ENCODE measurements at places on chromosomes 2 and 18.

GRCh38 chr2:27095745-27096651 is 9.4 kb downstream of the KHK start:
- peak overlapping the region; percentile 28 for H3K4me3 ChIP-seq
- no peaks in the 10 kb centered on the region for H3K27me3 ChIP-seq
- DNase-seq: peak; percentile 80
- no peak overlapping the region for H3K27ac ChIP-seq
- no peaks in the 10 kb centered on the region for H3K36me3 ChIP-seq
- H3K4me1 ChIP-seq: no peaks in the 10 kb centered on the region

- no peaks in the 10 kb centered on the region for H3K36me3 ChIP-seq
- no peaks in the 10 kb centered on the region for H3K27me3 ChIP-seq
- no peak for DNase-seq
- H3K4me3 ChIP-seq: no peak within 1 kb of the TSS
Observed at GRCh38 chr2:68734688-68735525, at the start of gene ARHGAP25. TSS of gene ARHGAP25 (plus strand) at chr2:68734811. CDS start at chr2:68735200, 389 bp downstream.

DNA sequence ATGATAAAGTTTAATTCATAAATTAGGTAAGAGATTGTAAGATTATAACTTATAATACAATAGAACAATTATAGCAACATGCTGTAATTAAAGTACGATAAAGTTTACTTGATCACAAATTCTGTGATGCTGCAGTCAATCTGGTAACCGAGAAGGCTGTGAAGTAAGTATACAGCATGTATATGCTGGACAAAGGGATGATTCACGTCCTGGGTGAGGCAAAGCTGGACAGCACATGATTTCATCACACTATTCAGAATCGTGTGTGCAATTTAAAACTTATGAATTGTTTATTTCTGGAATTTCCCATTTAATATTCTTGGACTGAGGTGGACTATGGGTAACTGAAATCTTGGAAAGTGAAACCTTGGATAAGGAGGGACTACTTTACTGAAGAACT is 522.2 kb upstream of the CNTNAP5 start:
- no peak overlapping the region for H3K4me3 ChIP-seq
- H3K27me3 ChIP-seq: no peaks in the 10 kb centered on the region
- DNase-seq: no peak
- no peaks in the 10 kb centered on the region for H3K4me1 ChIP-seq
- H3K27ac ChIP-seq: no peak overlapping the region

- H3K4me1 ChIP-seq: peaks cover 23% of the 10 kb centered on the region
- H3K4me3 ChIP-seq: peak overlapping the region; percentile 67
- no peaks in the 10 kb centered on the region for H3K27me3 ChIP-seq
- H3K36me3 ChIP-seq: no peaks in the 10 kb centered on the region
- peak; percentile 86 for DNase-seq
Observed at GRCh38 chr2:239401881-239402233, 1.0 kb upstream of the HDAC4 start.

DNA sequence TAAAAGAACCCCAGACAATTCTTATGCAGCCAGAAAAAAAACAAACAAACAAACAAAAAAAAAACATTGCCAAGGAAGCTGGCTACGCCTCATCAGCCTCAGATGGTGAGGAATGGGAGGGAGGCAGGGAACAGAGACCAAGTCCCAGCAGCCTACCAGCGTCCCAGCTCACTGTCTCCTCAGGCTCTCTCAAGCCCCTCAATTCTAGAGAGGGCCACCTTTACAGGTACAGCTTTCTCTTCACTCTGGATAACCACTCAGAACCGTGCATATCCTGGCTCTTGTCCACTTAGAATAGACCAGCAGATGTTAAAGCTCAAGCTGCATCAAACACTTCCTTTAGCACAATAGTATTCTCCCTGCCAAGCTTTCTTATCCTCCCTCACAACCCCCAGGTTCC is 263.1 kb upstream of the CHAC2 start:
- no peaks in the 10 kb centered on the region for H3K27me3 ChIP-seq
- no peak overlapping the region for H3K27ac ChIP-seq
- no peak for DNase-seq
- H3K4me1 ChIP-seq: no peaks in the 10 kb centered on the region
- no peaks in the 10 kb centered on the region for H3K36me3 ChIP-seq

GRCh38 chr2:196739031-196739430 is 60.5 kb downstream of the GTF3C3 start:
- H3K4me1 ChIP-seq: peaks cover 13% of the 10 kb centered on the region
- H3K27me3 ChIP-seq: no peaks in the 10 kb centered on the region
- DNase-seq: no peak
- H3K36me3 ChIP-seq: no peaks in the 10 kb centered on the region
- no peak overlapping the region for H3K27ac ChIP-seq

- H3K36me3 ChIP-seq: peaks cover 32% of the 10 kb centered on the region
- no peak for DNase-seq
- peak overlapping the region; percentile 18 for H3K27ac ChIP-seq
- H3K4me1 ChIP-seq: no peaks in the 10 kb centered on the region
- H3K27me3 ChIP-seq: no peaks in the 10 kb centered on the region
Observed at GRCh38 chr18:27976806-27977408, 200.0 kb downstream of the CDH2 start.

DNA sequence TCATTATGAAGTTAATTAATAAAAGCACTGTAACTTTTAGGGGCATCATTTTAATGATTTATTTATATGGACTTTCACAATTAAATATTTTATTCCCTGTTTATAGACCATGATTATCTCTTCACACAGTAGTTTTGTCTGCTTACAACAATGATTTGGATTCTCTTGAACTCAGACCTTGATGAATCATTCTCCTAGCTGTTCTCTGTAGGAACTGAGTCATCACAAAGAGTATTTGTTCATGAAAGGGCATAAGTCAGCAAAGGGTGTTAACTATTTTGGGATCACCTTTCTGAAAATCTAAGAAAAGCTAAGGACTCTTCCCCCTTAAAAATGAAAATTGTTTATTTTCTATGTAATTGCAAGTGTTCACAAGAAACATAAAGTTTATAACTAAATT is 461.1 kb upstream of the UBE2E3 start:
- H3K4me1 ChIP-seq: no peaks in the 10 kb centered on the region
- no peak for DNase-seq
- H3K27me3 ChIP-seq: no peaks in the 10 kb centered on the region
- no peaks in the 10 kb centered on the region for H3K36me3 ChIP-seq
- H3K4me3 ChIP-seq: no peak overlapping the region

DNA sequence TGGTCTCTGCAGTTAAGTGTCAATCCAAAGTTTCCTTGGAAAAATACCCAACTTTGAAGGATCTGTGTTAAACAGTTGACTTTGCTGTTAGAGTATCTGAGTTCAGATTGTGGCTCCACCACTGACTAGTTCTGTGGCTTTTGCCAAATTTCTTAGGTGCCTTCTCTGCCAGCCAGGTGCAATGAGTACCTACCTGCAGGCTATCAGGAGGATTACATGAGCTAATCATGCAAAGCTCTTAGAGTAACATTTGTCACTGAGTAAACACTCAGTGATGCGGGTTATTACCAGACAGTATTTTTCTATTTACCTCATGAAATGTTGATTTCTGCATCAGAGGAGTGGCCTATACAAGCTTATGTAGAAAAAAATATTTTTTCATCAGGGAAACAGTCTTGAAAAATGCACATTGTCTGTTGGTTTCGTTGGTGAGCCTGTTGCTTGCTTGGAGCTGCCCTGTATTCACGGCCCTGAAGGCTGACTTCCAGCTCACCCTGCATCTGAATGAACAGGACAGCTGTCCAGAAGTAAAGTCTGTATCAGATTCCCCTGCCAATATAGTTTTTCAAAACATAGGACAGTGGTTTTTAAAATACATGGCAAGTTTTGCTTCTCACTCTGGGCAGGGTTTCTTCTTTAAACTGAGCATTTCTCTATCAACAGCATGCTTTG is 235.1 kb downstream of the CDCA7 start:
- no peaks in the 10 kb centered on the region for H3K27me3 ChIP-seq
- H3K36me3 ChIP-seq: no peaks in the 10 kb centered on the region
- no peak for DNase-seq
- no peak overlapping the region for H3K27ac ChIP-seq

- H3K36me3 ChIP-seq: no peaks in the 10 kb centered on the region
- peak overlapping the region; percentile 97 for H3K4me3 ChIP-seq
- H3K27ac ChIP-seq: peak overlapping the region; percentile 73
- no peaks in the 10 kb centered on the region for H3K27me3 ChIP-seq
- peaks cover 28% of the 10 kb centered on the region for H3K4me1 ChIP-seq
- DNase-seq: peak; percentile 75
Observed at GRCh38 chr2:177264209-177264692, 276 bp downstream of the NFE2L2 start.

- H3K27ac ChIP-seq: no peak overlapping the region
- H3K4me1 ChIP-seq: peaks cover 10% of the 10 kb centered on the region
- no peaks in the 10 kb centered on the region for H3K27me3 ChIP-seq
- H3K36me3 ChIP-seq: no peaks in the 10 kb centered on the region
- DNase-seq: no peak
Observed at GRCh38 chr2:58951722-58952121, 710.6 kb upstream of the FANCL start.

DNA sequence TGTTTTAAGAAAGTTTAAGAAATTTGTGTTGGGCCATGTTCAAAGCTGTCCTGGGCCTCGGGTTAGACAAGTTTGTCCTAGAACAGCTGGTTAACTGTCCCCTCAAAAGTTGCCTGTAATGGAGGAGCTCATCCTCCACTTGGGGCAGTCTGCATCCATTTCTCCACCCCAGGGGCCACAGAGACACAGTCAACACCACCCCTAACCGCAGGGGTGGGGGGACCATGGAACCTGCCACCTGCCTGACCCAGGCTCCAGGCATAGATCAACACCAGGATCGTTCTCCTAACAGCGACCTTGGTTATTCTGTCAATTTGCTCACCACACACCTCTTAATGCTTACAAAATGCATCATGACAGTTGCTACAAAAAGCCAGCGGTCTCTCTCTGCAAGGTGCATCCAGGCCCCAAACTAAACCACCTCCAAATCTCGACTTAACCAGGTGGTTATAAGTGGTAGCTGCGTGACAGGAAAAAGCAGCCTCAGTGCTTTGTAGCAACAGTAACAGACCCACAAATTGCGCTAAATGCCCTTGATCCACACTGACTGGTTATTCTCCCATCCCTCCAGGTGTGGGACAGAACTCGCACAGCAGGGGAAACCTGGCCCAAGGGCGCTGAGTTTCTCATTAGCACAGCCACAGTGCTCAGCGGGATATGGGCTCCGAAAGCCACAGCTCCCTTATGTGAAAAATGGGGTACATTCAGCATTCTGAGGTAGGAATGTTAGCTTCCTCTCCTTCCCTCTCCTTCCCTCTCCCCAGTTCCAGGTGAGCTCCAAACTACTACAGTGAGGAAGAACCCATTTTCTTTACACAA is 48.0 kb downstream of the HDLBP start:
- H3K36me3 ChIP-seq: no peaks in the 10 kb centered on the region
- DNase-seq: no peak

DNA sequence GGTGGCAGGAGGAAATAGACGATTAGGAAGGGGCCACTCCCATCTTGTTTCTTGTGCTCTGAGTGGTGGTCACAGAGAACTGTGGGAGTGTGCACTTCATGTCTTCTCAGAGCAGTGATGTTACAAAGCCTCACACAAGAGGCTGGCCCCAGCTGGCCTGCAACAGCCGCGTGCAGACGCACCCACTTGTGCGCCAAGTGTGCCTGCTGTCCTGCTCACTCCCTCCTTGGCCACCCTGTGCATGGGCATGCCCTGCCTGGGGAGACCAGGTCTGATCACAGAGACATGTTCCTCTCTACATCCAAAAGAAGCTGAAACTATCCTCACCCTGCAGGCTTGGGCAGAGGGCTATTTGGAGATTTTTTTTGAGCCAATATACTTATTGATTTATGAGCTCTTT is 108.4 kb downstream of the MRO start:
- no peak overlapping the region for H3K4me3 ChIP-seq
- H3K27me3 ChIP-seq: no peaks in the 10 kb centered on the region
- H3K4me1 ChIP-seq: peaks cover 23% of the 10 kb centered on the region
- H3K36me3 ChIP-seq: no peaks in the 10 kb centered on the region

DNA sequence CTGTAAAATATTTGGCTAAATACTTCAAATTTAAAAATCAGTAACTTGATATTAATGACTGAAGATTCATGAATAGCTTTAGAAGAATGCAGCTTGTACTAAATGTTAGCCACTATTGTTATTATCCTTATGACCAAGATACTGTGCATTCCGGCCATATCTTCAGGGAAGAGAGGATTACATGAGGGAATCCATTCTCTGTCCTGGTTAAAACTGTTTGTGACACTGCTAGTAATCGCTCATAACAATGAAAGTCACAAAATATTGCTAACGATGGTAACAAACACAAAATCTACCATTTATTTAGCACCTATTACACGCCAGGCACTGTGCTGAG is 217.7 kb downstream of the PRKCE start:
- H3K27ac ChIP-seq: no peak overlapping the region
- no peaks in the 10 kb centered on the region for H3K27me3 ChIP-seq
- H3K4me3 ChIP-seq: no peak overlapping the region
- DNase-seq: no peak
- no peaks in the 10 kb centered on the region for H3K4me1 ChIP-seq

- no peaks in the 10 kb centered on the region for H3K27me3 ChIP-seq
- H3K27ac ChIP-seq: no peak overlapping the region
- no peaks in the 10 kb centered on the region for H3K36me3 ChIP-seq
- DNase-seq: peak; percentile 28
- no peak overlapping the region for H3K4me3 ChIP-seq
Observed at GRCh38 chr18:47184419-47185050, 8.4 kb upstream of the IER3IP1 start.

DNA sequence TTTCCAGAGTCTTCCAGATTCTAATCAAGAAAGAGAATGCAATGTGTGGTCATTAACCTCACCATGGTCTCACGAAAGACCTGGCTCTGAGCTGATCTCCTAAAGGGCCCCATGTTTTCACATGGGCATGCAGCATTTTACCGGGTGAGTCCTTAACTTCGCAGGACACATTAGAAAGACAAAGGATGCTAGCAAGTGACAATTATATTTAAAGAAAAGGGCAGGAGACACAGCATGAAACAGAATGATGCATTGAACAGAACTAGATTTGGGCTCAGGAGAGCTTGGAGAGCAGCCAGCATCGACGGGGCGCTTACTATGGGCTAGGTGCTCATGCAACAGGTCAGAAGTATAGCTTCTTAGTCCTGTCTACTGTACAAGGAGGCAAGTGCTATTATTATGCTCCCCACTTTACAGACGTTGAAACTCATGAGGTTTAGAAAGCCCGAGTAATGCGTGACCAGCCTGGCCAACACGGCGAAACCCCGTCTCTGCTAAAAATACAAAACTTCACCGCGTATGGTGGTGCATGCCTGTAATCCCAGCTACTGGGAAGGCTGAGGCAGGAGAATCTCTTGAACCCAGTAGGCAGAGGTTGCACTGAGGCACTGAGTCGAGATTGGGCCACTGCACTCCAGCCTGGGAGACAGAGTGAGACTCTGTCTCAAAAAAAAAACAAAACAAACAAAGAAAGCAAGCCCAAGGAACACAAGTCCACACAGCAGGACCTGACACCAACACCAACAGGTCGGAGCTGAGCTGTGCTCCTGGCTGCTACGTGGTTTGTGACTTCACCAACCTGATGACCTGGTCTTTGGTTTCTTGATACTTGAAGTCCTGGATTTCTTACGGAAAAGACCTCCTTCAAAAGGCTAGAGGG is 16.1 kb downstream of the MBP start:
- no peak for DNase-seq
- no peaks in the 10 kb centered on the region for H3K36me3 ChIP-seq
- H3K27ac ChIP-seq: no peak overlapping the region
- no peaks in the 10 kb centered on the region for H3K27me3 ChIP-seq

All from neural progenitor cell (in vitro differentiated cells).